Lower leg skin (tissue), 4 donors: ENCODE measurements at places on chromosomes 7 and 10. TPM values are rescaled to one million over a fixed set of nuclear protein-coding genes. Genes with fewer than 3 reads are reported as not detected.

The EXOC6 gene
- total RNA-seq = 5.7 TPM

The VWDE gene
- total RNA-seq = not detected

The CDC14C gene
- total RNA-seq = not detected

The SH2D4B gene
- not detected for total RNA-seq

The GNAT3 gene
- total RNA-seq = not detected

The H2BK1 gene
- not detected for total RNA-seq

The VAX1 gene
- not detected for total RNA-seq

The ACADSB gene
- total RNA-seq = 16.6 TPM

The SFXN3 gene
- 127 TPM for total RNA-seq

The UPK3B gene
- 1.6 TPM for total RNA-seq

The NCF1 gene
- total RNA-seq = 1.2 TPM

The GPRIN2 gene
- total RNA-seq = 50.5 TPM

The EXOSC1 gene
- total RNA-seq = 24.2 TPM

DNA sequence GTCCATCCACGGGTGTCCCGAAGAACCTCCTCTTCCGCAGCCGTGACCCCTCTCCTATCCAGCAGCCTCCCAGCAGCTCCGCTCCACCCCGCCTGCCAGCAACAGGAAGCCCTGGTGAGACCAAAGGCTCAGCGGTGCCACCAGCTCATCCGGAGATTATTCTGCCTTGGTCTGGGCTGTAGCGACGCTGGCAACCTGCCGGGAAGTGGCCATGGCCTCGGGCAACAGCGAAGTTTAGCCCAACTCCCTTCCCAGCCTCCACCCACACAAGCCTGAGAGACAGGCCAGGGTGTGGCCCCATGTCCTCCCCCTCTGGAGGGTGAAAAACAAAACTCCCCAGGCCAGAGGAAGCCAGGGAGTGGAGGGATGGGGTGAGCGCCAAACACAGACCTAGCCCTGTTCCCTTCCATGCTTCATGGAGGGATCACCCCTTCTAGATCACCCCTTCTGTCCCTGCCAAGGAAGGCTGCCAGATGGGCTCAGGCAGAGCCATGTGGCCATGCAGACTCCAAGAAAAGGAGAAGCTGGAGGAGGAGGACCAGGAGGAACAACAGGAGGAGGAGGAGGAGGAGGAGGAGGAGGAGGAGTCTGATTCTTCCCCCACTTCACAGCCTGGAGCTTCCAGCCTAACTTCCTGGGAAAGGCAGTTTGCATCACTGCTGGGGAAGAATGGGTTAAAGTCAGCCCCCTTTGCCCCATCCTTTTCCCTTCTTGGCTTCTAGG, 918 bp downstream of the CALHM2 start:
- peak; percentile 91 for DNase-seq

DNA sequence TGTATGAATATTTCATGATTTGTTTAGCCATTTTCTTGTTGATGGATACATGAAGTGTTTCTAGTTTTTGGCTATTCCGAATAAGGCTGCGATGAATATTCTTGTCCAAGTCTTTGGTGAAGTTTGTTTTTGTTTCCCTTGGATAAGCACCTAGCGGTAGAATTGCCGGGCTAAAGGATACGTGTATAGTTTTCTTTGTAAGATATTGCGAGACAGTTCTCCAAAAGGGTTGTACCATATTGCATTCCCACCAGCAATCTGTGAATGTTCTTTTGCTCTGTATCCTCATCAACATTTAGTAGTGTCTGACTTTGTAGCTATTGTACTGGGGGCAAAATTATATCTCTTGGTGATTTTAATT, 142.6 kb downstream of the DOCK1 start:
- DNase-seq = no peak

GRCh38 chr10:93267521-93267920, 193.8 kb downstream of the CYP26A1 start:
- DNase-seq = no peak

- DNase-seq = no peak
Observed at GRCh38 chr10:72228318-72228751, 12.3 kb upstream of the ASCC1 start.

DNA sequence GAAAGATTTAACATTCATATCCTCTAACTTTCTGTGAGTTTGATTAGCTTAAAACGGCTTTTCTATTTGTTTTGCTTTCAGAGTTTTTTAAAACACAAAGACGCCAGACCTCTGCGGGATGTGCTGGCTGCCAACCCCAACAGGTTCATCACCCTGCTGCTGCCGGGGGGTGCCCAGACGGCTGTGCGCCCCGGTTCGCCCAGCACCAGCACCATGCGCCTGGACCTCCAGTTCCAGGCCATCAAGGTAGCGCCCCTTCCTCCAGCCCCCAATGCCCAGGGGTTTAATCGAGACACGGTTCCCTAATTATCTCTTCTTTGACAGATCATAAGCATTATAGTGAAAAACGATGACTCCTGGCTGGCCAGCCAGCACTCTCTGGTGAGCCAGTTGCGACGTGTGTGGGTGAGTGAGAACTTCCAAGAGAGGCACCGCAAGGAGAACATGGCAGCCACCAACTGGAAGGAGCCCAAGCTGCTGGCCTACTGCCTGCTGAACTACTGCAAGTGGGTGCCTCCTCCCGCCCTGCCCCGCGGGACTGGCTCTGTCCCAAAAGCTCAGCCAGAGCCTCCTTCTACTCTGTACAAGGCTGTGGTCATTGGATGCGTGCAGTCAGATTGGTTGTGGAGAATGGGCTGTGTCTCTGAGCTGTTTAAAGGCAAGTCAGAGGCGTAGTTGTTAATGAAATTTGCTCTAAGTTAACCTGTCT, 71.2 kb downstream of the TRRAP start:
- peak; percentile 69 for DNase-seq

DNA sequence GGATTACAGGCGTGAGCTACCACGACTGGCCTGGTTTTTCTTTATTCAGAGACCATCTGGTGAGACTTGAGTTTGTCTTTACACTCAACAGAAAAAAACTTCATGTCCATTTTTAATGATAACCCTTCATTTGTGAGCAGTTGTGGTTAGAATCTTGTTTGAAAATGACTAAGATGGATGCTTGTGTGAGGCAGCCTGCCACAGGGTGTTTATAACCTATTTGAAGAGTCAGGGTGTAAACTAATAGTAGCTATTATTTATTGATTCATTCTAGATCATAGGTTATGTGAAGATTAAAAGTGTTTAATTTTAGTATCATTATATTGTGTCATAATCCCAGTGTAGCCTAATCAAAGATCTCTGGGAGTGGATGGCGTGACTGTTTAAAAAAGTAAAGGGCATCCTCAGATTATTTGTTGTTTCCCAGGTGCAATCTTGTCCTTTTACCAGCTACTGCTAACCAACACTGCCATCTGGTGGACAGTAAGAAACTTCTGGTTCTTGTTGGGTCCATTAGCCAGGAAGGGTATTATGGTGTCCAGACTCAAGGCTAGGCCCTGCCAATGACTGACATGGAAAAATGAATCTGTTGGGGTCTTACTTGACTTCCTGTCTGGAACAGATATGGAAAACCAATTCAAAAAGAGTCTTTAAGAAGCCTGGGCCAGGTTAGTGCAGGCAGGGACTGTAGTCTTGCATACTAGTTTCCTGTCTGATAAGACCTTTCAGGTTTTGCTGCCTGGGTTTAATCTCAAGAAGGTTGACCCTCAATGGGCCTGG, 24.9 kb downstream of the NRBF2 start:
- no peak for DNase-seq

DNA sequence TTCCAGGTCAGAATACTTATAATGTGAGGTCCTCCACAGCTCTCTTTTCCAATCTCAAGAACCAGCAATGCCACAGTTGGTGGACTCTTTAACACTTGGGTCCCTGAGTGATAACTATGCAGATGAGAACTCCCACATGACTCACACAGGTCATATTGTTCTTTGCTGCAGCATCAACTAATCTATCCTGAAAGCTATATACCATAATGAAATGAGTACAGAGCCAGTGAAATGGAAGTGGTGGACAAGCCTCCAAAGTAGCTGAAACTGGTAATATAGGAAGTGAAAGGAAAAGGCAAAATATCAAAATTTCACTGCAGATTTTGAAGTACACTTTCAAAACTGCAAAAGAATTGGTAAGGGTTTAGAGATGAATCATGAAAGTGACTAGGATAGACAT, 45.6 kb downstream of the SORCS1 start:
- no peak for DNase-seq

DNA sequence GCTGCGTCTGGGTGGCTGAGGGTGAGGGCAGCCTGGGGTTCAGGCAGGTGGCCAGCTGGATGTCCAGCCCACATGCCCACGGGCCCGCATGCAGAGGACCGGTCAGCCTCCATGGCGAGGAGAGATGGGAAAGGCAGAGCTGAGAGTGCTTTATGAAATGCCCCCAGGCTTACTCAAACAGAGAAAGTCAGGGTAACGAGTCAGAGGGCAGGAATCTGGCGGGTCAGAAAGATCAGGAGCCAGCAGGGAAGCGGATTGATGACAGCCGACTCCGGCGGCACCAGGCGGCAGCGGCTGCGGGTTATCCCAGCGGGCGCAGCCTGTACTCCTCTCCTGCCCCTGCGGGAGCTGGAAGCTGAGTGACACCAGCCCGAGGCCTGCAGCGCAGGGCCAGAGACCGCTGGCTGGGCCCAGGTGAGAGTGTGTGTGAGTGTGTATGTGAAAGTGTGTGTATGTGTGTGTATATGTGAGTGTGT, 13.4 kb downstream of the SLC13A4 start:
- no peak for DNase-seq

GRCh38 chr7:103630318-103630717, 184.3 kb upstream of the SLC26A5 start:
- no peak for DNase-seq

DNA sequence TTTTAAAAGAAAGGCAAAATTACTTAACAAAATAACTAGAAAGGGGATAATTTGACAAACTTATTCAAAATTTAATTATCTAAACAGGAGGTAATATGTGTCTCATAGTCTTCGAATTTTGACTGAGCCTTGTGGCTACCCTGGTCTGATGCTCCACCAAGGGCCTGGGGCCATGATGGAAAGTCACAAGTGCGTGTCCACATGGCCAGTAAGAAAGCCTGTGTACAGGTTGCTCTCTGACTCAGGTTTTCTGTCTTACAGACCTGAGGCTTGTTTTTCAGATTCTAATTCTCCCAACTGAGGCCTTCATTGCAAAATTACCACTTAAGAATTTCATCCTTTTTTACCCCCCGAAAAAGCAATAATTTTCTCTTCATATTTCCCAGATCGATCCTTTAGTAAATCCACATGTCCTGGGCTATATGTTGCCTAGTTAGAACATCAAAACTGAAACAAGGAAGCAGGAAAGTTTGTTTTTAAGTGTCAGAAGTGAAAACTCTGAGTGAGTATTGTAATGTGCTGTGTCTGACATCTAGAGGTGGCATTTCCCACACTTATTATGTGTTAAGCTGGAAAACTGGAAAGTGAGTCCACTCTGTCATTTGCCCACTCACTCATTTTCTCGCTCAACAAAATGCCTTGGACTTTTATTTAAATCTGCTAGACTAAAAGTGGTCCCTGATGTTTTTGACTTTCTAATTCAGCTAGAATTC, 10.0 kb downstream of the CYP3A43 start:
- no peak for DNase-seq

DNA sequence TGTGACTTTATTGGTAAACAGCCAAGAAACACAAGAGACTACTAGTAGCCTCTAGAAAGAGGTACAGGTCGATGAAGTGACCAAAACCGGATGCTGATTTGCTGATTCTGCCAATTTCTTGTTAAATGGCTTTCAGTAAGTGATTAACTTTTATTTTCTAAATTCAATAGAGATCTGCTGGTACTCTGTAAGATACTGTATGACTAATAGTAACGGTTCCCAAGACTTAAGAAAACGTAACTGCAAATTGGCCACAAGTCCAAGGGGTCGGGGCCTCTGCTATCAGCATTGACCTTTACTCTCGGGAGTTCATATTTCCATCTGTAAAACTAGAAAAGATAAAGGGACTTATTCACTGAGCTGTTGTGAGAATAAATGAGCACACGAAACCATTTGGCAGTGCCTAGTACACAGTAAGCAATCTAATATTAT, 1.4 kb downstream of the FAM3C start:
- no peak for DNase-seq

DNA sequence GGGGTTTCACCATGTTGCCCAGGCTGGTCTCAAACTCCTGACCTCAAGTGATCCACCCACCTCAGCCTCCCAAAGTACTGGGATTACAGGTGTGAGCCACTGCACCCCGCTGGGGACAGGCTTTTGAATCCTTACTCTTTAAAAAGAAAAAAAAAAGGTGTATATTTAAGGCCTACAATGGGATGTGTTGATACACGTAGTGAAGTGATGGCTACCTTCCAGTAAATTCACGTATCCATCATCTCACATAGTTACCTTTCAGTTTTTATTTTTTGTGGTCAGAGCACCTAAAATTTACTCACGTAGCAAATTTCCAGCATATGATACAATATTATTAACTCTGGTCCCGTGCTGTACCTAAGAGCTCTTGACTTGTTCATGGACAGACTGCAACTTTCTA, 119.5 kb upstream of the INSYN2A start:
- no peak for DNase-seq

- DNase-seq = no peak
Observed at GRCh38 chr10:79071396-79071923, 2.7 kb downstream of the ZMIZ1 start.

DNA sequence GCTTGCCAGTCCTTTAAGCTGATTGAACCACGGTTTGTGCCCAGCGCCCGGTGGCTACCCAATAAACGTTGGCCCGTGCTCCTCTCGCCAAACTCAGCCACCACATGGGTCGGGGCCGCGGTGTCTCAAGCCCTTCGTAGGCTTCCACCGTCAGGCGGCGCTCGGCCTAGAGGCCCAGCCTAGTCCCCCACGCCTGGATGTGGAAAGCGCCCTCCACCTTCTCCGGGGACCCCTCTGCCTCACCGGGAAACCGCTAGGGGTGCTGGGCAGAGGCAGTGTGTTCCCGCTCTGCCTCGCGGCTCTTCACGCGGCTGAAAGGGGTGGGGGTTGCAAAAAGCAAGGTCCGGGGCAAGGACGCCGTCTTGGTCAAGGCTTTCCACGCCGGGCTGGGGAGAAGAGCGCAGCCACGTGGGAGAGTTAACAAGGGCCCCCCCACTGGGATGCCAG, 29.8 kb downstream of the LEP start:
- no peak for DNase-seq

GRCh38 chr10:28217848-28218247, 85.0 kb downstream of the MPP7 start:
- no peak for DNase-seq

- DNase-seq = no peak
Observed at GRCh38 chr7:141178486-141179135, 104.7 kb downstream of the TMEM178B start.

DNA sequence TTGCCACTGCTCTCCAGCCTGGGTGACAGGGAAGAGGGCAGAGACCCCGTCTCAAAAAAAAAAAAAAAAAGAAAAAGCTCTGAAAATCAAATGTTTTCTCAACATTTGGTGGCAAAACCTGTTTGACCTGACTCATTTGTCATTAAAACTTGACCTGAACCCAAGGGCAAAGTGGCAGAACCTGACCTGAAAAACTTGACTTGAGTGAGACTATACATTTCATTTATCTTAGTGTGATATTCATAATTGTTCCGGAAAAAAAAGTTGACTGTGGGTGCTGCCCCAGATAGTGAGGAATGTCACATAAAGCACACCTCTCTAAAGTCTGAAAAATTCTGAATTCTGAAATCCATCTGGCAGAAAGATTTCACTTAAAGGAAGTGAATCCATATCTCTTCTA, 2.3 kb upstream of the TAX1BP1 start:
- no peak for DNase-seq

- peak; percentile 6 for DNase-seq
Observed at GRCh38 chr10:100537475-100537874, 1.7 kb downstream of the HIF1AN start.

- no peak for DNase-seq
Observed at GRCh38 chr7:102120666-102121195, 165.9 kb upstream of the SH2B2 start.
